Activated CD4-positive, alpha-beta T cell treated with anti-CD3 and anti-CD28 coated beads, Interleukin-2, amount 10 ng/mL, durations not matched to agents 7 days and 5 days (primary cell): ENCODE measurements at places on chromosomes 16 and 17. TPM values are rescaled to one million over a fixed set of nuclear protein-coding genes. Genes with fewer than 3 reads are reported as not detected.

Gene ZNF768
- 2.6 TPM for total RNA-seq

Gene FKBP10
- not detected for total RNA-seq

Gene ABCA8
- not detected for total RNA-seq

Gene STAC2
- total RNA-seq: not detected

Gene OTOP3
- not detected for total RNA-seq

Gene NECAB2
- total RNA-seq: not detected
